Fibroblast of gingiva (primary cell): ENCODE measurements at places on chromosomes 2 and 18.

GRCh38 chr2:104752504-104752903 is 101.4 kb upstream of the POU3F3 start:
- DNase-seq: no peak

DNA sequence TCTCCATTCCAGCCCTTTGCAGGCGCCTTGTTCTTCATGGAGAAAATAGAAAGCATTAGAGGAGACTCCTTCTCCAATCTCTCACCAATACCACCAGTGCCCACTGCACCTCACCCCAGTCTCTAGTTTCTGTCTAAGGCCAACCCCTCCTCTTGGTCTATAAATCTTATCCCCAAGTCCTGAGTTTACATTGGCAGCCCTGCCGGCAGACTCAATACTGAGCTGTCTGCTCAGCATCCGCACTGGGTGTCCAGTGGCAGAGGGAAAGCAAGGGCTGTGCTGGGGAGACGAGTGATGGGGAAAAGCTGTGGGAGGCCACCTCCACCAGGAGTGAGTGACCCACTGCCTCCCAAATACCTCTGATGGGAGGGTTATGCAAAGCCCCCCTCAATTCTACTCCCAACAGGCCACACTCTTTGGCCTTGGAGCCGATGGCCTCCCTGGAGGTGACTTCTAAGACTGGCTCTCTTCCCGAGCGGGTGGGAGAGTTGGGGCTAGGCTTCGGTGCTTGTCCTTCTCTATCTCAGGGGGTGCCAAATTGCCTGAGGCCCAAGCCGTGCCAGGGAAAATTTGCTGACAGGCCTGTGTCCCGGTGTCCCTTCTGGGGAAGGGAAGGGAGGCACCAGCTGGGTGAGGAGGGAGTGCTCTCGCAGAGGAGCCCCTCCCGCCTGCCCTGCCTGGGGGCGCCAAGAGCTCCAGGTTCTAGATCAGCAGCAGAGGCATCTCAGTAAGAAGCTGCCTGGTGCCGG is 165.2 kb upstream of the MSH6 start:
- DNase-seq: no peak

DNA sequence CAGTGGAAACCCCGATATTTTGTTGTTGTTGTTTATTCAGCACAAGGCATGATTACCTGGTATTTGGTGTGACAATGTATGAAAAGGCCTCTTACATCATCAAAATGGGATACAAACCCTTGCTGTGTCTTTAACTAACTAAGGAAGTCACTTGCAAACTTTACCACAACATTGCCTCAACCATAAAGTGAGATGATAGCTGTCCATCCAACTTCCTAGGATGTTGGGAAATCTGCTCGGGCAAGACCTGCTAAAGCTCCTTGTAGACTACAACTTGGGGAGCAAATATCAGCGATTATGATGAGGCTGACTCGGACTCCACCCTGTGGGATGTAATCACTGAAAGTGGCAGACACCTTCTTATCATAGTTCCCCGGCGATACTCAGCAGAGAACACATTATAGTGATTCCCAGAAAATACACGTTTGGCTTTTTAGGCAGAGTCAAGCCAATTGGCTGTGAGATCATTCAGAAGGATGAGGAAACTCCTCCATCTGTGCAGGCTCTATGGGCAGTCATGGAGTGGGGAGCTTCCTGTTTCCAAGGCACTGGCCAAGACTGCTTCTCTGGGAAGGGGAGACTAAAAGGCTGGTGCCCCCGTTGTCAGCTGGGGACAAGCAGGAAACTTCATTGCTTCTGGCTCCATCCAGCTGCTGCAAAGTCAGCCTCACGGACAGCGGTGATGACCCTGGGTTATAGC is 289.0 kb downstream of the RNF144A start:
- DNase-seq: no peak

DNA sequence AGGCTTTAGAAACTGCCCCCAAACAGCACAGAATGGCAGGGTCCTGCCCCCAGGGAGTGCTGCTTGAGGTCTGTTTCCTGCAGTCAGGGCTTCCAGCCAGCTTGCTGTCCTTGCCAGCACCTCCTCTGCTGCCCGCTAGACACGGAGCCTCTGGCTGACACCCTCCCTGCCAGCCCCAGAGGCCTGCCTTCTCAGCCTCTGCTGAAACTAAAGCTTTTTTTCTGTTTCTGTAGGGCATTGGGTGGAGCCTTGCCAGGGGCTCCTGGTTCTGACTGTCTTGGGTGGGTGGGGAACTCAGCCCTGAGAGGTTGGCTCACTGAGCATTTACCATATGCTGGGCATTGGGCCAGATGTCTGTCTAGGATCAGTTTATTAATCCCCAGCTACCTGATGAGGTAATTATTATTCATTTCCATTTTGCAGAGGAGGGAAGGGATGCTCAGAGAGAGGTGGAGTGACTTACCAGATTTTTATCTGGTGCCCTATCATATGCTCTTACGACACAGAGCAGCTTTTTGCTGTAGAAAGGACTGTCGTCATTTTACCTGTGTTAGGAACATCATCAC is 35.4 kb downstream of the INPP4A start:
- peak; percentile 69 for DNase-seq

GRCh38 chr2:109545828-109546713 is 67.7 kb downstream of the SEPTIN10 start:
- peak; percentile 42 for DNase-seq

GRCh38 chr2:54666634-54667265 is 56.7 kb upstream of the EML6 start:
- DNase-seq: peak; percentile 63

- DNase-seq: no peak
Measured at GRCh38 chr2:48283586-48284269, 246.2 kb upstream of the STON1 start.

- DNase-seq: no peak
Measured at GRCh38 chr2:124186801-124187200, 161.7 kb downstream of the CNTNAP5 start.

DNA sequence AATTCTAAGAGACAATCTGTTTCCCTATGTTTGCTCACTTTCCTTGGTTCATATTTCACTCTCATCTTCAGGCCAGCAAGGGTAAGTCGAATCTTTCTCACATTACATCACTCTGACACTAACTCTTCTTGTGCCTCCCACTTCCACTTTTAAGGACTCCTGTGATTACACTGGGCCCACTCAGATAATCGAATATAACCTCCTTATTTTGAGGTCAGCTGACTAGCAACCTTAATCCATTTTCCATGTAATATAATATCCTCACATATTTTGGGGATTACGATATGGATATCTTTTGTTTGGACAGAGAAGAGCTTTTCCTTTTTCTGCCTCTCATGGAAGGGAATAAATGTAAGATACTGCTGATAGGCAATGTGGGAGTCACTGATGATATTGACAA is 2015.7 kb upstream of the LRRTM1 start:
- DNase-seq: no peak

- no peak for DNase-seq
Measured at GRCh38 chr2:78281164-78281563, 744.3 kb upstream of the REG3G start.

DNA sequence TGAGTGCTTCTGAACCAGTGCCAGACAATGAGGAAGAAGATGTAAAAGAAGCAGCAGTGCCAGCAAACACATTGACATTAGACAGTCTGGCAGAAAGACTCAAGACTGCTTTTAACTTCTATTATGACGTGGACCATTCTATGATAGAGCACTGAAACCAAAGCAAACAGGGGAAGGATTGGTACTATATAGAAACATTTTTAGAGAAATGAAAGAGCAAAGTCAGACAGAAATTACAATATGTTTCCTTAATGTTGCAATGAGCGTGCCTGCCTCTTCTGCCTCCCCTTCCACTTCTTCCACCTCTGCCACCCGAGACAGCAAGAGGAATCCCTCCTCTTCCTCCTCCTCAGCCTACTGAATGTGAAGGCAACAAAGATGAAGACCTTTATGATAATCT is 39.7 kb downstream of the DHX57 start:
- no peak for DNase-seq

- peak; percentile 60 for DNase-seq
Measured at GRCh38 chr2:191499874-191500565, 177.9 kb upstream of the NABP1 start.

DNA sequence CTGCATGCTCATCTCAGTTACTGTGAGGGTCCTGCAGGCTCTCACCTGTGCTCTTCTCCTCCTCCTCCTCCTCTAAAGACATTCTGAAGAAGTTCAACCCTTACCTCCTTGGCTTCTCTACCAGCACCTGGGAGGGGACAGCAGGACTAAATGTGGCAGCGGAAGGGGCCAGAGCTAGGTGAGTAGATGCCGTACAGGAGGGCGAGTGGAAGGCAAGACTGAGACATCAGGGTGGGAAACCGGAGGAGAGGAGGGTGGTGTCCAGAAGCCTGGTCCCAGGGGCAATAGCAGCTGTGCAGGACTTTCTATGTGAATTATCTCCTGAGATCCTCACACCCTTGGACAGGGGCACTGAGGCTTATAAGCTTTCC is 124.9 kb downstream of the PLB1 start:
- no peak for DNase-seq

DNA sequence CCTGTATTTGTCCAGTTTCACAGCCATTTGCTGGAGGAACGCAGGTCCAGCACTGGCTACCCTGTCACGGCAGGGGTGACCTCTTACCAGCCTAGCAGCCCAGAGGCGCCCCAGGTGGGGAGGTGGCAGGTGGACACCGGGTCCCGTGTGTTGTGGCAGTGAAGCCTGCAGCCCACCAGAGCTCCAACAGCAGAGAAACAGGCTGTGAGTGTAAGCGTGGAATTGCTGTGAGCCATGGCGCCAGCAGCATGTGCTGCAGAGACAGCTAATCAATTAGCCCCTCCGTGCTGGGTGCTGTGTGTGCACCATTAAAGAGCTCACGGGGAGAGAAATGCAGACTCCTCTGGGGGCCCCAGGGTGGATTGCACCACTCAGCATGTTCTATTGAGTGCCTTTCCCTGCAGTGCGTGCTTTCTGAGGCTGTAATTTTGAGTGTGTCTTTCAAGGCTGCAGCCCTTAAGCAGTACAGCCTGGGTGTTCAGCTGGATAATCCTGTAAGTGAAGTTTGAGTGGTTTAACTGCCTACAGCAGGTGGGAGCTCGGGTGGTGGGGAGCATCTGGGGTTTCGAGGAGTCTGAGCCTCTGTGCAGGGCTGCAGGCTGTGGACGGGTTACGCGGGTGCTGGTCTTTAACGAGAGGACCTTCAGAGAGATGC is 15.9 kb downstream of the RTP5 start:
- no peak for DNase-seq

DNA sequence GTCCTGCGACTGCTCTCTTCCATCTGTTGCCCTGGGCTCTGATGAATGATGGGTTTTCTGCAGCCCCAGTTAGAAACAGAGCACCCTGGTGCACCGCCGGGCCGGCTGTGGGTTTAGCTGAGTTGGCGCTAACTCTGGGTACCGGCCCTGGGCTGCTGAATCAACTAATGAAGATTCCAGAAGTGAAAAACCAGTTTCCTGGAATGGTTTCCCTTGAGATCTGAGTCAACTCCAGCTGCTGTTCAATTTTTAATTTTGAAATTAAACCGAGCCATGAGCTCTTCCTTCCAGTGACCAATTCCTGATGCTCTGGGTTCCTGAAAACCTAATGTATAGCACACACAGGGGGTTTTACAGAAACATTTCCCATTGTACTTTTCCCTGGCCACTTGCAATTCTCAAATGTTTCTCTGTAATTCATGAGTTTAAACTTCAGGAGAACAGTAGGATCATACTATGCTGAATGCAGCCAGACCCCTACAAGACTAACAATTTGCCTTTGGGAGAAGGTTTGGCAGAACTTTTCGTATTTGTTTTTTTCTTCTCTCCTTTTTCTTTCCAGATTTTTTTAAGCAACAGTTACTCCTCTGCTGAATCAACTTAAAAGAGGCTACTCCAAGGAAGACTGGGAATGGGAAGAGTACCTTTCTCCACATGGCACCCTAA is 5.5 kb downstream of the COL6A3 start:
- peak; percentile 62 for DNase-seq

GRCh38 chr2:85134896-85135659 is 1.9 kb downstream of the TCF7L1 start:
- DNase-seq: no peak

DNA sequence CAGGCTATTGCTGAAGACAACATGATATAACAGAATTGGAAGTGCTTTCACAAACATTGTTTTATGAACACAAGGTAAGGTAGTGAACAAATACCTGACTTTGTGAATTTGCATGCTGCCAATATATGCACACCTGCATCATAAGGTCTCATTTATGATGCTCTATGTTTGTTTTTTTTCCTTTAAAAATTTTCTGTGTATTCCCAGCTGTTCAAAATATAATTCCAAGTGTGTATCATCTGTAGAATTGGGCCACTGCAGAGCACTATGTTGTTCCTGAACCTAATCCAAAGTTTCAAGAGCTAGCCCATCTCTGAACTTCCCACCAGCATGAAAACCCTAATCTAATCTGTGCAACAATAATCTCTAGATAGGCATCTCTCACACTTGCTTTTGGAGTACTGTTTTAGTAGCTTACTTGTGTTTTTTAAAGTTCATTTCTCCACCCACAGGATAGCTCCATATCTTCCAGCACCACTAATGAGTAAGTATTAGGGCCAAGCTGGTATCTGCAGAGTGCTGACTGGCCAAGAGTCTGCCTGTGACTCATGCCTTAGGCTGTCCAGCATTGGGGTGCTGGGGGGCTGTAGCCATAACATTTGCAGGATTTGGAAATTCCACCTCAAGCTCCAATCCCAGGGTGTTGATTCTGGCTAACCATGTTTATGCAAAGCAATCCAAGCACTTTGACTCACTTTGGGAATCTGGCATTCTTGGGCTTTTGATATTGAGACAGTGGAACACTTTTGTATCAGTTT is 208.2 kb upstream of the REV1 start:
- DNase-seq: peak; percentile 23

GRCh38 chr2:158539176-158540005 is 82.6 kb downstream of the PKP4 start:
- DNase-seq: peak; percentile 46

- DNase-seq: no peak
Measured at GRCh38 chr2:2747797-2748301, 416.8 kb upstream of the MYT1L start.

GRCh38 chr2:51781691-51782090 is 749.8 kb upstream of the NRXN1 start:
- DNase-seq: no peak

GRCh38 chr2:56960581-56960980 is 776.8 kb downstream of the CCDC85A start:
- DNase-seq: no peak

GRCh38 chr2:170201734-170202393 is 23.9 kb downstream of the MYO3B start:
- no peak for DNase-seq

GRCh38 chr2:236157366-236157765 is 10.8 kb downstream of the GBX2 start:
- no peak for DNase-seq

GRCh38 chr2:159300586-159300985 is 14.1 kb upstream of the WDSUB1 start:
- no peak for DNase-seq

DNA sequence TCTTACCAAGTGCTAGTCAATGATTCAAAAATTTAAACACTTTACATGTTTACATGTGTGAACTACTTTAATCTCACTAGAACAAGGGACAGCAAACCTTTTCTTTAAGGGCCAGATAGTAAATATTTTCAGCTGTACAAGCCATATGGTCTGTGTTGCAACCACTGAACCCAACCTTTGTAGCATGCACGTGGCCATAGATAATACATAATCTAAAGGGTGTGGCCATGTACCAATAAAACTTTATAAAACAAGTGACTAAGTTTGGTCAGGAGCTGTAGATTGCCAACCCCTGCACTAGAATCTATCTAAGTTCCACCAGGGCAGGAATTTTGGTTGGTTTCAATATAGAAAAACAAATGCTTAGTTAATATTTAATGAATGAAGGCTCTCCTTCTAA is 18.4 kb upstream of the SPRED2 start:
- DNase-seq: no peak
